ENCODE measurements at places on chromosomes 4 and X.

DNA sequence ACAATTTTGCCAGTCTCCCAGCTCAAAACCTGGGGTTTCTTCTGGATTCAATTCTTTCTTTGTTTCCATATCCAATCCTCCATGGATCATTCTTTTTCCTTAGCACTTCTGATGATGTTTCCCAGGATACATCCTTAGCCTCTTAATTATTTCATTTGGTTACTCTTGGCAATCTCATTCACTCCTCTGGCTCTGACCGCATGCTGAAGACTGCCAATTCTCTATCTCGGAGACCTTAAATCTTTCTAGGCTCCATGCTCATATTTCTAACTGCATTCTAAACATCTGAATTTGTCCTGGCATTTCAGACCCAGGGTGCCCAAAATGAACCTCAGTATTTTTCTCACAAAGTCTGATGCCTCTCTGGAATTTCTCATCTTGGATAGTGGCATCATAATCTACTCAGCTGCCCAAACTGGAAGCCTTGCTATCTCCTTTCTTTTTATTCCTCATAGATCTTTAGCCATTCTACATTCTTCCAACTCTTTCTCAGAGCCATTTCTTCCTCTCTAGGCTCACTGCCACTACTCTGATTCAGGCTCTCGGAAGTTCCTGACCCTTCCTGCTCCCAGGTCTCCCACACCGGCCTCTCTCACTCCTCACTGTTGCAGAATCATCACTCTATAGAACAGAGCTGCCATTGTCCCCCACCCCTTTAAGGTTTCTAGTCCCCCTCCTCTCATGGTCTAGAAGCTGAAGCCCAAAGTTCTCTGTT lies 290.2 kb downstream of the CAMK2D start:
- no peak for DNase-seq

DNA sequence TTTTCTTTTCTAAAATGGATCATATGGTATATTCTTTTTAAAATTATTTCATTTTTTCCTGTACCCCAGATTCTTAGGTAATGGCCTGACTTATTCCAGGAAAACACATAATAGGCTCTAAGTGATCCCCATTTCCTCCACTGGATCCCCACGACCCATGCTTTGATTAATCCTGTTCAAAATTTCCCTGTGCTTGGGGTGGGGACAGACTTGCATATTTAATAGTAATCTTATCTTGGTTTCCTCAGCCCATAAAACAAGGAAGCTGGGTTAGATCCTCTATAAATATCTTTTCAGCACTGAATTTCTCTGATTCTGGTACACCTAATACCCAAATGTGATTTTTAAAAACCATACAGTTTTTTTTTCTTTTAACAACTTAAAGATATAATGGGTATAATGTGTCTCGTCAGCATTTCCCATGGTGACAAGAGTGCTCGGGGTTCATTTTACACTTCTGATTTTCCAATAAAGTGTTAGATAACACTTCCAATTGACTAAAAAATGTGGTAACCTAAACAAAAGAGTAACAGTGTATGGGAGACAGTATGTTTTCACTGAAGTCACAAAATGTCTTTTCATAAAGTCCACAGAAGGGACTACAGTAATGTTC lies 693.5 kb upstream of the TENM3 start:
- DNase-seq: no peak

- no peak for DNase-seq
These were observed 235.9 kb upstream of the FMR1 start for GRCh38 chrX:147675819-147676218.

GRCh38 chrX:15358533-15358932 lies 23.2 kb upstream of the PIGA start:
- no peak for DNase-seq

DNA sequence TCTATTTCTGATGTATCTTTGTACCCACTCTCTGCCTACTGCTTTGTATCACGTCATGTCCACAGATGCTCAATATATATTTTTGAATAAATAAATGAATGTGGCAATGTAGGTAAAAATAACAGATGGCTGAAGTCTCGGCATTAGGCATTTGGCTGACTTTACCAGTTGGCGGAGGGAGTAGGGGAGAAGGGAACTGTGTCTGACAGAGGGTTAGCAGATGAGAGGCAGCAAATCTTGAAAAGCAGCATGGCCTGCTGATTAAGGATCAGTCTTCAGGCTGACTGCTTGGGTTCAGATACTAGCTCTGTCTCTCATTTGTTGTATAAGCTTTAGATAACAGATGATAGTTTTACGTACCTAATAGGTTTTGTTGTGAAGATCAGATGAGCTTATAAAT lies 31.9 kb upstream of the RASGEF1B start:
- no peak for DNase-seq

- no peak for DNase-seq
These were observed 697 bp downstream of the ZNF280C start for GRCh38 chrX:130267956-130268448.

DNA sequence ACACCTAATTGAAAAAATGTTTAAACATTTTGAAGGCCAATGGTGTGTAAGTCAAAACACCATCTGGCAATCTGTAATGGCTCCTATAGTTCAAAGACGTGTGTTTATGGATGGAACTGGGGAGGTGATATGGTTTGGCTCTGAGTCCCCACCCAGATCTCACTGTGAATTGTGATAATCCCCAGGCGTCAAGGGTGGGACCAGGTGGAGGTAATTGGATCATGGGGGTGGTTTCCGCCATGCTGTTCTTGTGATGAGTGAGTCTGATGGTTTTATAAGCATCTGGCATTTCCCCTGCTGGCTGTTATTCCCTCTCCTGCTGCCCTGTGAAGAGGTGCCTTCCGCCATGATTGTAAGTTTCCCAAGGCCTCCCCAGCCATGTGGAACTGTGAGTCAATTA lies 52.2 kb downstream of the ADRA2C start:
- DNase-seq: no peak

DNA sequence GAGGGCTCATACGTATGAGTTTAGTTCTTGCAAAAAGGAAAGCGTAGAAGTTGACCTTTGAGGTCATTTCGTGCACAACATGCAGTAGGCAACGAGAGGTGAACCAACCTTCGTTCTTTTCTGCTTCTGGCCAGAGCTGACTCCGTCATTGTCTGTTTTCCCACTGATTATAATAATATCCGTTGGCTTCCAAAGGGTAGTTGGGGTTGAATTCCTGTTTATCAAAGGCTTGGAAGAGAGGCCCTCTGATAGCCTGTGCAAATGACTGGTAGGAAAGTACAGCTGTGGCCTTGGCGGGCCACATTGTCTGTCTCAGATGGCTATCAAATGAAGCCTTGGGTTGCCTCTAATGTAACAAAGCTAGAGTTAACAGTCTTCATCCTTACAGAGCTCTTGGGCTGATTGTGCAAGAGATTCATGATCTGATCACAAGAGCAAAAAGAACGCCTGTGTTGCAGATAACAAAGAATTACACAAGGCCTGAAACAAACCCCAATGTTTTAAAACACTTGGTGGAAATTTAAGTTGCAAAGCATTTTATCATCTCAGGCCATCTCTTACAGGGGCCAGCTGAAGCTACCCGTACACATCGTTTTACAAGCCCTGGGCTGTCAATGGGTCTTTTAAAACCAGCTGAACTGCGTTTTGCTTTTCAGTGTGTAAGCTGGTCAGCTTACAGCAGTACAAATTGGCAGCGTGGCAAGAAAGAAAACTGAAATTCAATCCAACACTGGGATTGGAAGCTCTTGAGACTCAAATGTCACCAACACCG lies 46.1 kb upstream of the FAM9C start:
- DNase-seq: no peak

- no peak for DNase-seq
These were observed 23.8 kb downstream of the CDKL5 start for GRCh38 chrX:18449236-18449635.

- DNase-seq: no peak
These were observed 145.1 kb downstream of the CBR4 start for GRCh38 chr4:168864821-168865541.

DNA sequence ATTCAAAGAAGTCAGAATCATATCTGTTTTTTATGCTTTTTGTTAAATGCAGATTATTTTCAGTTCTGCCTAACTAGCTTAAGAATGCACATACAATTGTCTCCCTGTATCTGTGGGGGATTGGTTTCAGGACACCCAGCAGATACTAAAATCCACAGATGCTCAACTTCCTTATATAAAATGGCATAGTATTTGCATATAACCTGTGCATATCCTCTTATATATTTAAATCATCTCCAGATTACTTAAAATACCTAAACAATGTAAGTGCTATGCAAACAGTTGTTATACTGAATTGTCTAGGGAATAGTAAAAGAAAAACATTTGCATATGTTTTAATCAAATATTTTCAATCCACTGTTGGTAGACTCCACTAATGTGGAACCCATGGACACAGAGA lies 279.4 kb downstream of the TMA16 start:
- no peak for DNase-seq

GRCh38 chrX:131816551-131817136 lies 206.5 kb upstream of the STK26 start:
- DNase-seq: peak; percentile 69

- no peak for DNase-seq
These were observed 246.6 kb downstream of the OPHN1 start for GRCh38 chrX:68186552-68187262.

DNA sequence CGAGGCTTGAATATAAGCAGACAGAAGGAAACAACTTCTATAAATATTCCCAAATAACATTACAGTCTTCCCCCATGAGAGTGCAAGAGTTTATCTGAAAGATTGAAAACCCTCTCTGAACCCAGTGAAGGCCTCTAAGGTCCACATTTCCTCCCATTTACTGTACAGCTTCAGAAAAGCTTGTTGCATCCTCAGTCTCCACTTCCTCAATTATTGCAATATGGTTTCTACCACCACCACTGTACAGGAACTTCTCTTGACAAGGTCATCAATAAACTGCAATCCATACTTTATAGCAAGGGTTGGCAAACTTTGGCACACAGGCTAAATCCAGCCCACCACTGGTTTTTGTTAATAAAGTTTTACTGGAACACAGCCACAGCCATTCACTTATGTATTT lies 239.0 kb downstream of the THOC2 start:
- DNase-seq: no peak

- DNase-seq: no peak
These were observed 601.4 kb upstream of the AADAT start for GRCh38 chr4:170691168-170691567.

DNA sequence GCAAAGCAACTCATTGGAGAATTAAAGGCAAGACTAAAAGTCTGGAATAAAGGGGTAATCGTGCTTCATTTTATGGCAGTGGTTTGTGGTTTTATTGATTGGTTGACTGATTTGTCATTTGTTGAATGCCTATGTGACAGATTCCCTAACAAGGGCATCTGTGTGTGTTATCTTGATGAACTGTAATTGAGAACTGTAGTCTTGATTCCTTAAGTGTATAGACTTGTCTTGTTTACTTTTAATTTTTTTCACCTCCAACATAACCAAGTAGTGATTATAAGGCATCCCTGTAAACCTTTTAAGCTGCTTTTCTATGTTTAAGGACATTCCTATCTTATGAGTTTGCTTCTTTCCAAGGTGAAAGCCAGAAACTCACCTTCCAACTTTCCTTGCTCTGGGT lies 216.0 kb upstream of the TAPT1 start:
- no peak for DNase-seq

- DNase-seq: no peak
These were observed 93.9 kb upstream of the ANKRD50 start for GRCh38 chr4:124806403-124806802.

DNA sequence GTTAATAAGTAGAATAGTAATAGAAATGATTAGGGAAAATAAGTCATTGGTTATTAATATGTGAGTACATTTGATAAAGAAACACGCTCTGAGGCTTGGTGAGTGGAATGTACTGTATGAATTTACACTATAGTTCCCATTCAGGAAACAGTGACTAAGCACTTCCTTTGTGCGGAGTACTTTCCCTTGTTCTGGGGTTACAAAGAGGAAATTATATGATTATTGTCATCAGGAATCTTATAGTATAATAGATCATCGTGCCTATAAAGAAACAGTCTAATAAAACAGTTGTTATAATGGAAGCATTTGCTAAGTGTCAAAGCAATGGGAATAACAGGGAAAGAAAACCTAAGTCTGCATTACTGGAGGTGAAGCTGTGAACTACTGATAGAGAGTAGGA lies 138.0 kb downstream of the RPA4 start:
- no peak for DNase-seq

- no peak for DNase-seq
These were observed 78.2 kb downstream of the SH3BGRL start for GRCh38 chrX:81280148-81280547.

- DNase-seq: no peak
These were observed 5.1 kb upstream of the SFRP2 start for GRCh38 chr4:153794006-153794405.

All from stimulated activated CD4-positive, alpha-beta T cell treated with anti-CD3 and anti-CD28 coated beads, Interleukin-4, amount 100 ng/mL, for 4 hours (primary cell).